Esophagus squamous epithelium (tissue), 5 donors: ENCODE measurements at places on chromosomes 12 and 14. TPM values are rescaled to one million over a fixed set of nuclear protein-coding genes. Genes with fewer than 3 reads are reported as not detected.

The GALNT6 gene
- 26.7 TPM for total RNA-seq

The RPGRIP1 gene
- not detected for total RNA-seq

The DHRS2 gene
- not detected for total RNA-seq

The CACNB3 gene
- 19.5 TPM for total RNA-seq

The SALL2 gene
- 0.83 TPM for total RNA-seq

The PLEKHH1 gene
- 4.1 TPM for total RNA-seq

GRCh38 chr12:104864668-104865067 is 93.4 kb downstream of the SLC41A2 start:
- no peak overlapping the region for H3K4me3 ChIP-seq
- no peaks in the 10 kb centered on the region for H3K27me3 ChIP-seq
- H3K27ac ChIP-seq = no peak overlapping the region
- no peaks in the 10 kb centered on the region for H3K4me1 ChIP-seq
- H3K36me3 ChIP-seq = no peaks in the 10 kb centered on the region

GRCh38 chr12:88206601-88207000 is 64.5 kb downstream of the TMTC3 start:
- no peak overlapping the region for H3K27ac ChIP-seq
- H3K36me3 ChIP-seq = no peaks in the 10 kb centered on the region
- H3K4me3 ChIP-seq = no peak overlapping the region
- no peaks in the 10 kb centered on the region for H3K4me1 ChIP-seq
- no peaks in the 10 kb centered on the region for H3K27me3 ChIP-seq
- DNase-seq = no peak

GRCh38 chr12:38328306-38328895 is 11.8 kb downstream of the ALG10B start:
- H3K27me3 ChIP-seq = no peaks in the 10 kb centered on the region
- no peak overlapping the region for H3K27ac ChIP-seq
- H3K4me1 ChIP-seq = no peaks in the 10 kb centered on the region
- no peak for DNase-seq

DNA sequence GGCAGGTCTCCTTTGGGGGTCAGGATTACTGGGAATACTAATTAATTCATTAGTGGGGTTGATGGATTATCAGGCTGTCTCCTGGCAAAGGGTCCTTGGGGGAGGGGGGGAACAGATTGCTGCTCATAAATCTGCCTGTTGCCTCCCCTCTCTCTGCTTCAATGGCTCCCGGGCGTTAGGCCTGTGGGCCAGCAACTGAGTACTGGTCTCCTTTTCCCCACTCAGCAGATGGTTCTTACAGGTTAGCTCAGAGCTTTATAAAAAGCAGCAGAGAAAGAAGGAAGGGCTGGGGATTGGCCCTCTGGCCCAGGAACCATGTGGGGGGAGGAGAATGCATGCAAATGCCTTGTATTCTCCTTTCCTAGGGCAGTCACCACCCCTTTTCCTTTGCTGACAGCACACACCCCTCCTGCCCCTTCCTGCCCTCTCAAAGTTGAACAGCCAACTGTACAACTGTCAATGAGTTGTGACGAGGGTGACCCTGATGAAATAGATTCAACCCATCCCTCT is 2.3 kb upstream of the NEUROD4 start:
- H3K27me3 ChIP-seq = no peaks in the 10 kb centered on the region
- no peak overlapping the region for H3K4me3 ChIP-seq
- DNase-seq = no peak
- H3K36me3 ChIP-seq = no peaks in the 10 kb centered on the region
- no peaks in the 10 kb centered on the region for H3K4me1 ChIP-seq

GRCh38 chr12:51911788-51912711 is 4.7 kb downstream of the ACVRL1 start:
- no peak for DNase-seq
- peak overlapping the region; percentile 51 for H3K4me3 ChIP-seq
- H3K36me3 ChIP-seq = no peaks in the 10 kb centered on the region
- peaks cover 31% of the 10 kb centered on the region for H3K4me1 ChIP-seq
- H3K27me3 ChIP-seq = peaks cover 35% of the 10 kb centered on the region

- H3K4me3 ChIP-seq = no peak overlapping the region
- H3K36me3 ChIP-seq = no peaks in the 10 kb centered on the region
- no peaks in the 10 kb centered on the region for H3K27me3 ChIP-seq
- H3K4me1 ChIP-seq = peaks cover 56% of the 10 kb centered on the region
- no peak for DNase-seq
- no peak overlapping the region for H3K27ac ChIP-seq
Observed at GRCh38 chr12:3214526-3215365, 137.6 kb downstream of the TSPAN9 start.
